ACHN (cell line): ENCODE measurements at places on chromosomes 4 and X.
A peak's percentile ranks its signal among the peaks of the same experiment; 100 is the strongest.

GRCh38 chr4:71406459-71406963, 67.7 kb downstream of the SLC4A4 start:
- no peak for DNase-seq

DNA sequence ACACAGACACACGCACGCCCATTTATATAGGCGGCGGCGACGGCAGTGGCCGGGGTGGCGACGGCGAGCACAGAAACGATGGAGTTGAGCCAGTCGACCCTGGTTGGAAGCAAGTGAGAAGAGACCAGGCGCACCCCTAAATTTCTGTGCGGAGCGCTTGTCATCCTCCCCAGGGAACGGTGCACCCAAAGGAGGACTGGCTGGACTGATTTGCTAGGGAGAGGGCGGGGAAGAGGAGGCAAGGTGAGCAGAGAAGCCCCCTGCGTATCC, 302 bp downstream of the NHS start:
- DNase-seq = no peak

DNA sequence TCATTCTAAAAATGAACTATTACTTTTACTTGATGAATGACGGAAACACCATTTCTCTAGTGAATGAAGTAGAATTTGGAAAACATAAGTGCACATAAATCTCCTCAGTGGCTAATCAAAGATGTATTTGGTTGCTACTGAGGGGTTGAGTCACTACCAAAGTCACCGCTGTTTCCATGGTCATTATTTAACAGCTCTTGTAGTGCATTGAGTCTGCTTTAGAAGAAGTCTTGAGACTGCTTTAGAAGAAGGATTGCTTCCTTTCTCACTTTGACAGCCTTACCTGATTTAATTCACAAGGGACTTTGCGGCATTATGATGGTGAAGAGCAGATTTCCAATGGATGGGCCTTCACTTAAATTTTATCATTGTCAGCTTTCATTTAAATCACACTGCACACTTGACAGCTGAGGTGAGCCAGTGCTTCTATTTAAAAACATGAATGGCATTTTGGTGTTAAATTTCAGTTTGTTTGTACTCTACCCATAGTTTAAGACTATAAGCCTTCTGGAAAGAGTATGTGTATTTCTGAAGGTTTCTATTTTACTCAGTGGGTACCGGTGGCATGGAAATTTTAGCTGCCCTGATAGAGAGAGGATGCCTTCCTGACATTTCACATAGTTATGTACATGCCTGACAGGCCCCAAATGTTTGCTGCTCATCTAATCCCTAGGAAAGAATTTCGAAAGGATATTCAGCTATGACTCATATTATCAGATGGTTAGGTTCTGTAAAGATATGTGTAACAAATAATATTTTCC, 9.5 kb downstream of the ASB5 start:
- DNase-seq = peak; percentile 29

DNA sequence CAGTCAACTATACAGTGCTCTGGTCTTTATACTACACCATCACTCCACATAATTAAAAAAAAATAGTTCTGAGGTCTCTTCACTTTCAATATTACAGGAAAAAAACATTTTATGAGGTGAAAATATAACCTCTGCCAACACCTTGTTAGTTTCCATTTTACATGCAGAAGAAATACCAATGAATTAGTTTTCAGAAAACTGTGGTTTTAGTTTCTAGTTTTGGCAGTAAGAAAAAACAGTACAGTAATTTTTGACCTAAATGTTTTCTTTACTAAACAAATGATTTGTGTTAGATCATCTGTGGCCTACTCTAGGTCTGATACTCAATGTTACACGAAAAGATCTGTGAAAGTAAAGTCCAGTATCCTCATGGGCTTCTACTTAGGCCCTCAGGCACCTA, 10.0 kb downstream of the SULT1E1 start:
- DNase-seq = no peak

GRCh38 chr4:40559585-40560465, 69.8 kb downstream of the RBM47 start:
- DNase-seq = no peak

- peak; percentile 4 for DNase-seq
These were observed 81.2 kb upstream of the GPM6B start for GRCh38 chrX:13898083-13898482.

DNA sequence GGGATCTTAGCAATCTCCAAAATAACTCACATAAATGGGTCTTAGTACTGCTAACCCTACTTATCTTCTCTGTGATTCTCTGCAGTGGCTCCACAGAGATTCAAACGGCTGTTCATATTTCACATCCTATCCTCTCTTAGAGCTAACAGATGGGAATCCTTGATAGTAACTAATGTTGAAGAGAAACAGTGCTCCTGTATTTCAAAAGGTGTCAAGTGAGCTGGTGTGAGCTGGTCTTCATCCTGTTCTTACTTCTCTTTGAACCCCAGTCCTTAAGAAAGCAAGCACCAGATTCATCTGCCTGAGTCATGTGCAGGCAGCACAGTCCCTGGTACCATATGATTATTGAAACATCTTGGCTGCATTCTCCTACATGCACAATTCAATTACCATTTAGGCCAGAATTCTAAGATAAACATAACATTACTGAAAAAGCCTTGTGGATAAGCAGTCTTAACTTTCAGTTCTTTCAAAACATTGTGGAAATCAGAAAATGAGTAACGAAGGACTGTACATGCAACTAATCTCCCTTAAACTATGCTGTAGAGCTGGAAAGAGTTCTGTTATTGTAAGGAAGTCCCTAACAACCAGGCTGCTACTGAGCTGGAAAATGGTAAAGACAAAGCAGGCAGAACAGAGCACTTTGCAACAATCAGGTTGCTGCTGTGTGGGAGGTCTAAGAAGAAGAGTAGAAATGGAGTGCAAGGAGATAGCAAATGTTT, 153.1 kb downstream of the NPNT start:
- DNase-seq = no peak

- no peak for DNase-seq
These were observed 21.0 kb downstream of the TENM3 start for GRCh38 chr4:182264139-182264752.

DNA sequence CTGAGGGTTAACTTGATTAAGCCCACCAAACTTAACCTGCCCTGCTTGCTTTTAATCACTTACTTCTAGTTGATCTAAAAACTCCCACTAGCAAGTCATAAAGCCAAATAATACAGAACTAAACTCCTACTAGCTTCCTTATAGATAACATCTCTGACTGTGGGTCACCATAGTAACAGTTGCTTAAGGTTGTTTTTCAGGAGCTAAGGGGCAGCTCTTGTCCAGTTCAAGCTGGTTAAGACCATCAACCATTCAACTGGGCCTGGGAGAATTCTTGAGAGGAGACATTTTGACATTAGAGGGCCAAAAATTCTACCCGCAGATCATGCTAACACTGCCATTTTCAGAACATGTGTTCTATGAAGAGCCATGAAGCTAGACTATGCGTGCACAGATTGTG, 67.0 kb downstream of the UCHL1 start:
- DNase-seq = no peak

DNA sequence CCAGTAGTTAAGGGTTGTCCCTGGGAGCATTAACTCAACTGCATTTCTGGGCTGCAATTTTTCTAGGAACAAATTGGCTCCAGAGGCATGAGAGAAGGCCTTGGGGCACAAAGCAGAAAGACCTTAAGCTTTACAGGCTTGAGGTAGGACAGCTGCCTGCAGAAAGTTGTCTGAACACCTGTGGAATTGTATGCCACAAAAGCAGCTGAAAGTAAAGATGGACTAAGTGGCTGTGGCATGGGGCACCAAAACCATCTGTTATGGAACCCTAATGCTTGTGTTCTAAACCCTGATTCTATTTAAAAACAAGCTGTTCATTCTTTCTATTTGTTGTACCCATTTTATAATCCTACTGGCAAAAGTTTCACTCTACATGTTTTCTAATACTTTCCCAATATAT, 515.2 kb downstream of the GLUD2 start:
- DNase-seq = no peak

- no peak for DNase-seq
These were observed 509.0 kb downstream of the KLHL13 start for GRCh38 chrX:117607561-117607960.

DNA sequence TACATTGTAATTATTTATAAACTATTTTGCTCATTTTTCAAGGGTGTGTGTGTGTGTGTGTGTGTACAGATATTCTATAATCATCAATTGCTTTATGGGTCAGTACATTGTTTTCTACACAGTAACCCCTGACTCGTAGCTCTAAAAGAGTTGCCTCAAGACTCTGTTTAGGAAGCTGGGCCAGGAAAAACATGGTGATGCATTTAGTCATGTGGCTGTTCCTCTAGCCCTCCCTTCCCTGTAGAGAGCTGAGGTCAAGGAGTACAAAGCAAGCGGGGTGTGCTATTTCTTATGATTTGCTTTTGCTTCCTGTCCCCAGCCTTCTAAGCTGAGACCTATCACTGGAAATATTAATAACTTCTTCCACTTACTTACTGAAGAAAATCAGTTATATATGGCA, 34.8 kb upstream of the SPANXD start:
- no peak for DNase-seq

GRCh38 chrX:71215338-71215912, 7.6 kb upstream of the GJB1 start:
- DNase-seq = no peak

DNA sequence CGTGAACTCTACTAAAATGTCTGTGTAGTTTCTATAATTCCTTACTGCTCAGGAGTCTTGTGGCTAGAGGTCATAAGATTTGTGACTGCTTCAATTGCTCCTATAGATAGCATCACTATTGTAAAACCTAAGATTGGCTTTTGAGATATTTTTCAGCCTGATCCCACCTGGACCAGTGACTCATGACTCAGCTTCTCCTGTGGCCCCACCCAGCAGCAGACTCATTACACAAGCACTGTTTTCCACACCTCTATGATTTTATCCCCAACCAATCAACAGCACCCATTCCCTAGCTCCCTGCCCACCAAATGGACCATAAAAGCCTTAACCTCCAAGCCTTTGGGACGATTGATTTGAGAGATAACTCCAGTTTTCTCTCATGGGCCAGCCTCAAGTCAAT, 1157.0 kb upstream of the INTU start:
- DNase-seq = no peak

- DNase-seq = peak; percentile 38
These were observed 85.0 kb upstream of the FAM241A start for GRCh38 chr4:112060212-112060611.

DNA sequence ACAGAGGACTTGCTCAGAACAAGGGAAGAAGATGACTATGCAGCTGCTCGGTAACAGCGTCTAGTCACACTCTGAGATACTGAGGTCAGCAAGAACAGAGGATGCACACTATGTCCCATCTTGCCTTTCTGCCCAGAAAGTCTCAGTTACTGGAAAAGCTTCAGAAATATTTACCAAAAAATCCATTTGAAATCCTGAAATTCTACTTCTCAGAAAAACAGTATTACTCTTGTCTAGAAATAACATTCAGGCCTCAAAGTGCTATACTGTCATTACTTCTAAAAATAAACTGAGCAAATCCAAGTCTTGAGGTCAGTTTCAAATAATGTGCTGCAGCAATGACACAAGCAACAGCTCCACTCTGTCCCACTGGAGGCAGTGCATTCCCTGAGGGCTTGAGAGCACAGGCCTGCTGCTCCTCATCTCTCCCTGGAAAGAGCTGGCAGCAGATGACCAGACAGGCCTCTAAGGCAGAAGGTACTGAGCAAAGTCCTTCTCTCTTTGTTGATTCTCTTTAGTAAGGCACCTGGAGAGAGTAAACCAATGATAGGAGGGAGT, 76.9 kb downstream of the CAMK2D start:
- peak; percentile 13 for DNase-seq

DNA sequence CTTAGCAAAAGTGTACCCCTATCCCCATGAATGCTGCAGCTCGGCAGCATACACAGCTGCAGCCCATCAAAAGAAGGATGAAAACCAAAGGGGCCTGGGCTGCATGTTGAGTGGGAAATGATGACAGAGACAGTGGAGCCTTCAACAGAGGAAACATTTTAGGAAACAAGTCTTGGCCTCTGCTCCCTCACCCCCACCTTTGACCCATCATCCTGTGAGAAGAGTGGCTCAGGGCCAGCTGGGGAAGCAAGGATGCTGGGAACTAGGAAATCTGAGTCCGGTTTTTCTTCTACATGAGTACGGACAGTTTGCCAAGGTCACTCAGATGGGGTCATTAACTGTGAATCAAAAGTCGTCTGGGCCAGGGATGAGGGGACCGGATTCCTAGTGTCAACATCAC, 37.2 kb downstream of the IDS start:
- no peak for DNase-seq

DNA sequence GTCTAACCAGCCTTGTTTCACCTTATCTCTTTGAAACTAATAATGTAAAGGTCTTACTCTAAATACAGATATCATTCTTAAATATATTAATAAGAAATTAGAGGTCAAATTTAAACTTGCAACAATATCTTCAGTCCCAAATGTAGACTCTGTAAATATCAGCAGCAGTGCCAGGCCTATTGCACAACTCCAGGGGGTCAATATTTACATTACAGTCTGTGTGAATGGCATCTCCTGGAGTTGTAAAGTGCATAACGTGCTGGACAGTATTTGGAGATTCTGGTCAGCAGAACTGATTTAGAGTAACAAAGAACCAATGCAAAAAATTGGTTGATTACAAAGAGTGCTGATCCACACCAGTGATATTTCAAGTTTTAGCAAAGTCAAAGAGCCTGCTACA, 1225.9 kb downstream of the PCDH19 start:
- DNase-seq = no peak

GRCh38 chr4:114249976-114250375, 270.5 kb upstream of the ARSJ start:
- DNase-seq = no peak

GRCh38 chrX:84415140-84415539, 87.1 kb downstream of the HDX start:
- DNase-seq = no peak

- DNase-seq = no peak
These were observed 684.9 kb upstream of the CPEB2 start for GRCh38 chr4:14317351-14317750.

DNA sequence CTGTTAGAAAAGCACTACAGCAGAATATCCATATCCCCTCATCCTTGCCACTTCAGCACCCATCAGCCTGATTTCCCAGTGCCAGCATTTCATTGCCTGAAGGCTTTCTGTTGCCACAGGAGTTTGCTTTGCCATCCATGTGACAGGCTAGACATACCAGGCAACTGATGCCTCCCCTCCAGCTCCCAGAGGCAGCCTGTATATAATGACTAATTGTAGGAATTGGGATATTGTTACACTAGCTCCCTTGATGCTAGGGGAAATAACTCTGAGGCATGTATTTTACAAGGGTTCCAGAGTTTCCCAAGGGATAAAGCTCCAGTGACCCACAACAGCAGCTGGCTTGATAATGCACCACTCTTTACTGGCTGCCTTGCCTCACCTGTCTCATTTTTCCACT, 608.0 kb upstream of the FTHL17 start:
- no peak for DNase-seq
